GM23248 (cell line): ENCODE measurements at places on chromosomes 4 and X.
A peak's percentile ranks its signal among the peaks of the same experiment; 100 is the strongest.

DNA sequence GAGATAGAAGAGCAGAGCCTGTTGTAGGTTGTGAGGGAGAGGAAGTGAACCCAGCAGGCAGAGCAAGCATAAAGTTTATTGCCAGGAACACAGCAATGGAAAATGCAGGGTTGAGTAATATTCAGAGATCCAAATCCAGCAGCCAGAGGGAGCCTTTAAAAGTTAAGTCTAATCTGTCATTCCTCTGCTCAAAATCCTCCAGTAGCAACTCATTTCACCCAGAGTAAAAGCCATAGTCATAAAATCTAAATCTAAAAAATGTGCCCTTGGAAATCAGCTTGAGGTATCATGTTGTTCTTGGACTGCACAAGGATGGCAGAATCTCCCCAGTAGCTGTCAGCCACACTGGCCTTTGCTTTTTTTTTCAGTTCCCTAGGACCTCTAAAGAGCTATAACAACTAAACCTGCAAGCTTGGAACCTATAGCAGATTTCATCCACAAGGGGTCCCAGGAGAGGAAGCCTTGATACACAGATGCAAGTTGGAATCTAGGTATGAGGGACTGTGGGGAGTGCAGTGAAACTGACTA is 62.9 kb upstream of the FRAS1 start:
- H3K4me3 ChIP-seq = no peak overlapping the region
- no peaks in the 10 kb centered on the region for H3K36me3 ChIP-seq

DNA sequence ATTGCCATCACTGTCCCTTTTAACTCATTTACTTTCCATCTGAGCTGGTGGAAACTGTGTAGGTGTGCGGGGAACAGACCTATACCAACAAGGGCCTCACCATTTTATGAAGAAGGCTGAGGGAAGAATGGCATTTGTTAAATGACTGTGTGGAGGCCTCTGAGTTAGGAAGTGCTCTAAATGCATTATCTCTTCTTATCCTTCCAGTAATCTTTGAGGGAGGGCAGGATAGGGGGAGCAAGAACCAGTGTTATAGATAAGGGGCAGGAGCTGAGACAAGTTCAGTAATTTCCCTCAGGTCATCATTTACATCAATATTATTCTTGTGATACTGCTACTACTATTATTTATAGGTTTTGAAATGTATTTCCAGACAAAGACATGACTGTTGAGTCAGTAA is 122.4 kb upstream of the PDLIM3 start:
- H3K4me3 ChIP-seq = no peak overlapping the region
- no peaks in the 10 kb centered on the region for H3K36me3 ChIP-seq
- no peak overlapping the region for H3K27ac ChIP-seq
- H3K4me1 ChIP-seq = peaks cover 6% of the 10 kb centered on the region; the same call in 1 of the 2 replicates
- no peak for DNase-seq

DNA sequence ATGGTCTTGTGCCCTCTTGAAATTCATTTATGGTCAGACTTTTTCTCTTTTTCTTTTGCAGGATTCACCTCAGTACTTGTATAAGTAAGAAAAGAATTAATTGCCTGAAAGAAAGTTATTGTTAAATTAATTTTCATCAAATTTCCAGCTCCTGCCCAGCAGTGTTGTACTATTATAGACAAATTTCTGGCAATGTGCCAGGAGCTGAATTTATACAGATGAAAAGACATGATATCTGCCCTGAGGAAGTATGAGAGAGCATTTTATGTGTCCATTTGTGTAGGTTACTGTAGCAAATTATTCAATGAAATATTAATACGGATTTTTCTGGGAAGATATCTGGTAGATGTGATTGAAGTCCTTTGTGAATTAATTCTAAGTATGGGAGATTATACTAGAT is 2371.5 kb upstream of the TENM3 start:
- H3K27ac ChIP-seq = no peak overlapping the region
- DNase-seq = no peak
- H3K27me3 ChIP-seq = no peaks in the 10 kb centered on the region
- no peaks in the 10 kb centered on the region for H3K4me1 ChIP-seq

DNA sequence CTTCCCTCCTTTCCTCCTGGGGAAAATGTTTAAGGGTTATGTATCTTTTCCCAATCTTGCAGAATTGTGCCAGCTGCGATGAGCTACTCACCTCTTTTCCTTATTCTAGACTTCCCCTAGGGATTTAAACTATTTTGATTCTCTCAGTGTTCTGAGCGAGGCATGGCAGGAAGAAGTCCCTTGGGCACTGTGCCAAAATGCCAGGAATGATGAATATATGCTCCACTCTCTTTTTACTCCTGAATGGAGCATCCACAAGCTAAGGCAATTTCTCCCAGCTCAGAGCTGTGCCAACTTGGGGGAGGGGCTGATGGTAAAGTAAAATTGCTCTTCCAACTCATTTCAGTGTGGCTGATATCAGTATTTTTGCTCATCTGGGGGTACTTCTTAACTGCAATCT is 4.0 kb upstream of the C4orf17 start:
- no peak overlapping the region for H3K27ac ChIP-seq
- no peak overlapping the region for H3K4me3 ChIP-seq
- H3K36me3 ChIP-seq = no peaks in the 10 kb centered on the region
- no peaks in the 10 kb centered on the region for H3K4me1 ChIP-seq
- DNase-seq = no peak
- no peaks in the 10 kb centered on the region for H3K27me3 ChIP-seq

DNA sequence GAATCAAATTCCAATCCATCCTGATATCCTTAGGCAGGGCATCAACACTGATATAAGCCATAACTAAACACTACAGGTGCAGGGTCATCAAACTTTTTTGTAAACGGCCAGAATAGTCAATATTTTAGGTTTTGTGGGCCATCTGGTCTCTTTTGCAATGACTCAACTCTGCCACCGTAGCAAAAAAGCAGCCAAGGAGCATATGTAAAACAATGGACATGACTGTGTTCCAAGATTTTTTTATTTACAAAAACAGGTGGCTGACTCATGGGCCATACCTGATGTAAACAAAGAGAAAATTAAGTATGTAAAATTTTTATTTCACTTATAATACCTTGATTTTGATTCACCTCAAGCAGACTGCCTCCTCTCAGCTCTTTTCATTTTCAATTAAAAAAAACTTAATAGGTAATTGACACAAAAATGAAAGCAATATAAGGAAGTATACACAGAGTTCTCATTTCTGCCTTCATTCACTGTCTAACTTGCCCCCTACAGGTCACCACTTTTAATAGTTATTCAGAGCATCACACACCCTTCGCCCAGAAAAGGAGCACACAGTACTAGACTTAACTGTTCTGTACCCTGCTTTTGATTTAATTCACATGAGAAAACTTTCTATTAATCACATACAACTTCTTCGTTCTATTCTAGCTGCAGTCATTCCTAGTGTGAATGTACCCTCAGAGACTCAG is 35.3 kb upstream of the GPM6B start:
- no peaks in the 10 kb centered on the region for H3K27me3 ChIP-seq
- H3K4me1 ChIP-seq = no peaks in the 10 kb centered on the region
- DNase-seq = no peak
- no peak overlapping the region for H3K27ac ChIP-seq

DNA sequence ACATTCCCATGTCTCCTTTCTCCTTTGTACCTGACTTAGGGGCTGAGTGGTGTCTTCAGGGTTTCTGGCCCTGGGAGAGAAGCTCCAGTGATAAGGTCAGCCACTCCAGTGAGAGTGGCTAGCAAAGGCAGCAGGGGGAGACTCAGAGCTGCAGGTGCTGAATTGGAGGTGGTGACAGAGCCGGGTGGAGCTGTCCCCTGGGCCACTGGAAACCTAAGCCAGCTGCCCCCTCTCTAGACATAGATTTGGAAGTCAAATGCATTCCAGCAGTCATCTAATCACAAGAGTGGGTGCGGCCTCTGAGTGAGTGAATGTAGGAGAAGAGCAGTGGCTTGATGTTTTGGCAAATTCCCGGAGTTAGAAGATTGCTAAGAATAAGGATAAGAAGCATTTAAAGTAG is 28.5 kb downstream of the TRIM2 start:
- H3K27ac ChIP-seq = peak overlapping the region; percentile 67; the same call in 1 of the 2 replicates
- H3K27me3 ChIP-seq = no peaks in the 10 kb centered on the region
- H3K4me3 ChIP-seq = 0 out of 2 replicates have a peak overlapping the region, but pooled peaks have one; percentile 17

DNA sequence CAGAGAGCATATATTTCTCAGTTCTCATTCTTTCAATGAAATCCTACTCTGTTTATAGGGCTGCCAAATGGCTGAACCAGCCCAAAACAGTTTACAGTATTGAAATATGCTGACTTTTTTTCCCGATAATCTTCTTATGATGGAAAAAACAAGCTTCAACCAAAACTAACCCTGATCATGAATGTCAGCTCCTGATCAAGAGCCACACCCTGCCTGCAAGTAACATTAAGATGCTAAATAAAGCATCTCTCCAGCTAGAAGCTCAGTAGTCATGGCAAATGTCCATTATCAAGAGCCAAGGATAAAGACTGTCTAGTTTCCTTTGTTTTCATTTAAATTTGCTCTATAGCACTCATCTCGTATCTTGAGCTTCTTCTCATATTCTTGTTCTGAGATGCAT is 136.0 kb downstream of the ADAMTS3 start:
- no peak overlapping the region for H3K27ac ChIP-seq
- H3K27me3 ChIP-seq = no peaks in the 10 kb centered on the region
- H3K4me3 ChIP-seq = no peak overlapping the region

DNA sequence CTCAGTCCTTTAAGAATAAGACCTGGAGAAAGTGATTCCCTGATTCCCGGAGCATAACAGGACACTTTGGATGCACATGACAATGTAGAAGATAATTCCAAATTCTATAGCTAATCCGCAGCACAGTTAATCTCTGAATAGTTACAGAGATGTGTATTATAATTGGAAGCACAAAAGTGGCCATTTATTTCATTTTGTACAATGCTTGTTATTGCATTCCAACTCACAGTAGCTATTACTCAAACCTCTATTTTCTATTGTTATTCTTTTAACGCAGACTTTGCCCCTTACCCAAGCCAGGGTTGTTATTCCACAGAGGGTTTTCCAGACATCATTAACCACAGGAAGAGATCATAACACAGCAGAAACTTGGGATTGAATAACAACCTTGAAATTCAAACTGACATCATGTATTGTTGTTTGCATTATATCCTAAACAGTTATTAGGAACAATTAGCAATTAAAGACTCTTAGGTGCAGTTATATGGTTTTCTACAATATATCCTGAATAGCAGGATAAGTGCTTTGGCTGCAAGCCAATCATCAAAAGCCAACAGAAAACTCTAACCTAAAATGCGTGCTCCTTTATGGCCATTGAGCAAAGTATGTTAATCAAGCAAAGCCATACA is 984.0 kb upstream of the TENM3 start:
- H3K4me3 ChIP-seq = no peak overlapping the region
- no peak for DNase-seq
- H3K4me1 ChIP-seq = no peaks in the 10 kb centered on the region
- no peak overlapping the region for H3K27ac ChIP-seq
- no peaks in the 10 kb centered on the region for H3K36me3 ChIP-seq
- no peaks in the 10 kb centered on the region for H3K27me3 ChIP-seq

DNA sequence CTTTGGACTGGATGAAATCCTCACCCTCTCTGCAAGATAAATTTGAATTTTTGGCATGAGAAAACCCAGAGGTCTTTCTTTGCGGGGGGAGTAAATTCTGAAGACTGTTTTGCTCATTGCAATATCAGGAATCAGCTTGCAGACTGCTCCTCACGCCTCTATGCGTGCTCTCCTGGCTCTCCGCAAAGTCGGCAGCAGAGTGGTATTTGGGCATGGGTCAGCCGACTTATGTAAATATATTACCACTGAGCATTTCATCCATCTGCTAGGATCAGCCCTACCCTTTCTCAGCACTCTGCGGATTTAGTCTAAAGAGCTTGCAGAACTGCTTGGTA is 288.0 kb downstream of the ASMT start:
- H3K36me3 ChIP-seq = no peaks in the 10 kb centered on the region
- DNase-seq = no peak
- no peaks in the 10 kb centered on the region for H3K4me1 ChIP-seq
- no peak overlapping the region for H3K27ac ChIP-seq
- no peaks in the 10 kb centered on the region for H3K27me3 ChIP-seq
- H3K4me3 ChIP-seq = no peak overlapping the region

DNA sequence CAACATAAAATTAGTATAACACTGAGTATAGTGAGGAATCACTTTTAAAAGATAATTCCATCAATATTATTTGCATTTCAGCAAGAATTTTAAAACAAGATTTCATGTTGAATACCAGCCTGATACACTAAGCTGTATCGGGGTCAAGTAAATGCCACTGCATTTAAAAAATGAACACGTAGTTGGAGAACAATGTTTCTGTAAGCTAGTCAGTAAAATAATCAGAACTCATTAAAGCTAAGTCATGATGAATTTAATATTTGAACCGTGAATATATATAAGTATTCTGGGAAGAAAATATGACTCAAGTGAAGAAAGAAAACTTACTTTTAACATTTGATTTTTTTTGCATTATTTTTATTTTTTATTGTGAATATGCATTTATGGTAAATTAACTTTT is 611.0 kb upstream of the PABPC4L start:
- H3K36me3 ChIP-seq = no peaks in the 10 kb centered on the region
- H3K4me1 ChIP-seq = no peaks in the 10 kb centered on the region
- no peak for DNase-seq
- H3K27me3 ChIP-seq = no peaks in the 10 kb centered on the region
- H3K4me3 ChIP-seq = no peak overlapping the region

GRCh38 chr4:118833192-118833820 is 2.6 kb downstream of the SEC24D start:
- no peaks in the 10 kb centered on the region for H3K27me3 ChIP-seq
- peak overlapping the region; percentile 99 for H3K4me3 ChIP-seq
- H3K4me1 ChIP-seq = peaks cover 46% of the 10 kb centered on the region
- H3K27ac ChIP-seq = peak overlapping the region; percentile 100
- no peak for DNase-seq
- H3K36me3 ChIP-seq = peaks cover 51% of the 10 kb centered on the region

- no peak overlapping the region for H3K4me3 ChIP-seq
- no peaks in the 10 kb centered on the region for H3K36me3 ChIP-seq
- H3K4me1 ChIP-seq = no peaks in the 10 kb centered on the region
- no peaks in the 10 kb centered on the region for H3K27me3 ChIP-seq
- DNase-seq = peak; percentile 34
Observed at GRCh38 chr4:168028970-168029597, 63.3 kb upstream of the ANXA10 start.
